ENCODE measurements at places on chromosomes 12 and 14.

- no peak for DNase-seq
Observed at GRCh38 chr14:71538288-71538687, 393.9 kb upstream of the RGS6 start.

DNA sequence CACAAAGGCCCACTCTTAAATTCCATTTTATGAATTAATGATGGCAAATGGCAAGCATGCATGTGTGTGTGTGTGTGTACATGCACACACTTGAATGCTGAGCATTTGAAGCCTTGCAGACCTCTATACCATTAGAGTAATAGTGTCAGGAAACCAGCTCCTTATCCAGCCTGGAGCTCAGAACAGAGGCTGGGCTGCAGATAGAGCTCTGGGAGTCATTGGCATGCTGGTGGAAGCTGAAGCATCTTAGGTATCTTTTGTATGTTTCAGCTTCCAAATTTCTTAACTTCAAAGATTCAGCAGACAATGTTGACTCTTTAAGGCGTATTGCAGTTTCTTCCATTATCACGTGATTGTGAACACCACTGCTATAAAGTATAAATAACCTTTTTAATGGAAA is 192.9 kb upstream of the ARHGAP5 start:
- DNase-seq: no peak

DNA sequence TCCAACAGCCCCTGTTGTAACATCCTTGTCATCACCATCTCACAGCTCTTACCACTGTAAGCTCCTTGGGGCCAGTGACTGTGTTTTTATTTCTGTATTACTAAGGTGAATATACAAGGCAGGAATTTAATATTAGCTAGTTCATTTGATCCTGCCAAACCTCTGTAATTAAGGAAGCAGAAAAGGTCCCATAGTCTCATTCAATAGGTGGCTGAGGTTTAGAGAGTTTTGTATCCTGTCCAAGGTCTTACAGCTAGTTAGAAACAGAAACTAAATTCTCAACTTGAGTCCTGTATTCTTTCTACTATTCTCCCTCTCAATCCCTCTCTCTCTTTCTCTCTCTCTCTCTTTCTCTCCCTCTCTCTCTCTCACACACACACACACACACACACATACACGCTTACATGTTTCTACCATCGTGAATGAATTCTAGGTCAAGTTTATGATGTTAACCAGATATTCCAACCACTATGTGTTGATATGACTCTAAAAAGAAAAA is 543 bp upstream of the GLIPR1 start:
- peak; percentile 20 for DNase-seq

GRCh38 chr14:21703357-21704326 is 30.0 kb upstream of the OR4E1 start:
- DNase-seq: no peak

- no peak for DNase-seq
Observed at GRCh38 chr12:117347588-117347987, 13.8 kb downstream of the NOS1 start.

GRCh38 chr12:1174659-1175058 is 183.6 kb downstream of the ERC1 start:
- DNase-seq: no peak

DNA sequence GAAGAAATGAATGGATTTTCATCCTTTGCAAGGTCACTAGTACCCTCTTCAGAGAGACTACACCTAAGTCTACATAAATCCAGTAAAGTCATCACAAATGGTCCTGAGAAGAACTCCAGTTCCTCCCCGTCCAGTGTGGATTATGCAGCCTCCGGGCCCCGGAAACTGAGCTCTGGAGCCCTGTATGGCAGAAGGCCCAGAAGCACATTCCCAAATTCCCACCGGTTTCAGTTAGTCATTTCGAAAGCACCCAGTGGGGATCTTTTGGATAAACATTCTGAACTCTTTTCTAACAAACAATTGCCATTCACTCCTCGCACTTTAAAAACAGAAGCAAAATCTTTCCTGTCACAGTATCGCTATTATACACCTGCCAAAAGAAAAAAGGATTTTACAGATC is 40.8 kb downstream of the SPATA7 start:
- DNase-seq: peak; percentile 5

DNA sequence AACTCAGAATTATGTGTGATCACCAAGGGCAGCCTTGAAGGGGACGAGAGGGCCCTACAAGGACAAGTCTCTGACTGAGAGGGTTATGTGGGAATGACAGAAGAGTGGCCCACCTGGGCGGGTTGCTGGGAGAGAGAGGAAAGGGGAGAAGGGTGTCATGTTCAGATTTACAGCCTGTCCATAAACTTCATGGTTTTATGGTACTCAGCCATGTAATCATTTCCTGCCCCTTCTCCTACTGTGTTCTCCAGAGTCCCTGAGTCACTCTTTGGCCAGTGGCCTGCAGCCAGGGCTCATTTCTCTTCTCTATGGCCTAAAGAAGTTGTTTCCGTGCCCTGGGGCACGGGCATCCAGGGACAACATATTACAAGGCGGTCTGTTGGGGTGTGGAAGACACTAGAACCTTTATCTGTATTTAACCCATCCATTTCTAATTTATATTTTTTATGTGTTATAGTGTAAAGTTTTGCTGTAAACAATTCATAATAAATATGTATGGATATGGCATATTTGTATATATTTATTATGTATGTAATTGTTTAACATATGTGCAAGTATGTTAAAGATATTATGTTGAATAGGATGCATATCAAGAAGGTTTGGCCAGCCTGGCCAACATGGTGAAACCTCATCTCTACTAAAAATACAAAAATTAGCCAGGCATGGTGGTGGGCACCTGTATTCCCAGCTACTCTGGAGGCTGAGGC is 26.9 kb downstream of the DDX47 start:
- no peak for DNase-seq

GRCh38 chr14:87034680-87035079 is 958.3 kb downstream of the GALC start:
- DNase-seq: no peak

GRCh38 chr14:99012703-99013102 is 259.3 kb downstream of the BCL11B start:
- DNase-seq: no peak

DNA sequence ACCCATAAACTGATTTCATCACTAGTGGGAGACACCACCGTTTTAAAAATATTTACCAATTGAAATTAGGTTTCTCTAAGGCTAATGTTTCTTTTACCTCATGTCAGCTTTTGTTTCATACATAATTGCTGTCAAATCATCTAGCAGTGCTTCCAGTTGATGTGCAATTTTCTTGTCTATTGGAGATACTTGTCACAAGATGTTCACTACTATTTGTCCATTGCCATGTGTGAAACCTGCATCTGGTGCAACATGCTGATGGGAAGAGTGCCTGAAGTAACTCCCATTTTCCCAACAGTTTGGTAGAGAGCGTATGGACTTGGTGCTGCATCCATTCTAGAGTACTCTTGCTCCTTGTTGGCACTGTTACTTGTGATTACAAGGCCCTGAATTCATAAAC is 9.7 kb downstream of the XPOT start:
- DNase-seq: no peak

- DNase-seq: no peak
Observed at GRCh38 chr14:94127330-94127729, 2.1 kb downstream of the IFI27L2 start.

- DNase-seq: no peak
Observed at GRCh38 chr14:90616881-90617280, 199.3 kb downstream of the TTC7B start.

DNA sequence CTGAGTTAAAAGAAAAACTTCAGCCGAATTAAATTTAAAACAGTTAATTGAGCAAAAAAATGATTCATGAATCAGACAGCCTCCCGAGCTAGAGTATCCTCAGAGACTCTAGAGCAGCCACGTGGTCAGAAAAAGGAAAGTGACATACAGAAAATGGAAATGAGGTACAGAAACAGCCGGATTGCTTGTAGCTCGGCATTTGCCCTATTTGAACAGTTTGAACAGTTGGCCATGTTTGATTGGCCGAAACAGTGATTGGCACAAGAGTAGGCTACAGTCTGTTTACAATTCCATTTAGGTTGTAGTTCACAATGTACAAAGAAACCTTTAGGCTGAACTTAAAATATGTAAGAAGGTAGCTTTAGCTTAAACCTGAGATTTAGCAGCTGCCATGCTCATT is 12.9 kb upstream of the OXA1L start:
- DNase-seq: no peak

GRCh38 chr14:61560323-61560722 is 135.0 kb upstream of the HIF1A start:
- DNase-seq: no peak

GRCh38 chr12:26496170-26496569 is 300.8 kb downstream of the SSPN start:
- no peak for DNase-seq

DNA sequence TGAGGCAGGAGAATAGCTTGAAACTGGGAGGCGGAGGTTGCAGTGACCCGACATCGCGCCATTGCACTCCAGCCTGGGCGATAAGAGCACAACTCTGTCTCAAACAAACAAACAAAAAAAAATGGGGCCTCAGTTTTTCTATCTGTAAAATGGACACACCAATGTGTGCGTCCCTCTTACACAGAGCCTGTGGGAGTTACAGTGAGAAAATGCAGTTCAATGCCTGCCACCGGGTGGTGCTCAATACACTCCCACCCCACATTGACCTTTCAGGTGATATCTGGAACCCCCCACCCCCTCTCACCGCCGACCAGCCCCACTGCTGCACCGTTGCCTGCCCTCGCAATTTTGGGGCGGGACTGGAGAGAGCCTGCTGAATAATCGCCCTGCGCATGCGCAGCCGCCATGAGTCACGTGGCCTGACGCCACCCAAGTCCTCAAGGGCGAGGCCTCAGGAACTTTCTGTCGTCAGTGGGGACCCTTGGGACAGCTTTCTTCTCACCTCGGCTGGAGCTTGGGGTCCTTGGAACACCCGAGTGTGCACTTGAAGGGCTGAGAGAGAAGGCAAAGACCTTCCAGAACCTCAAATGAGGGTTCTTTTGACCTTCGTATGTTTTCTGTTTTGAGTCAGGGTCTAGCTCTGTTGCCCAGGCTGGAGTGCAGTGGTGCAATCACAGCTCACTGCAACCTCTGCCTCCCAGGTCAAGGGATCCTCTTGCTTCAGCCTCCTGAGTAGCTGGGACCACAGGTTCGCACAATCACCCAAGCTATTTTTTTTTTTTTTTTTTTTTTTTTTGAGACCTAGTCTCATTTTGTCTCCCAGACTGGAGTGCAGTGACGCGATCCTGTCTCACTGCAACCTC is 14.6 kb upstream of the CABP1 start:
- DNase-seq: no peak

- no peak for DNase-seq
Observed at GRCh38 chr12:121637231-121637914, 11.0 kb downstream of the ORAI1 start.

DNA sequence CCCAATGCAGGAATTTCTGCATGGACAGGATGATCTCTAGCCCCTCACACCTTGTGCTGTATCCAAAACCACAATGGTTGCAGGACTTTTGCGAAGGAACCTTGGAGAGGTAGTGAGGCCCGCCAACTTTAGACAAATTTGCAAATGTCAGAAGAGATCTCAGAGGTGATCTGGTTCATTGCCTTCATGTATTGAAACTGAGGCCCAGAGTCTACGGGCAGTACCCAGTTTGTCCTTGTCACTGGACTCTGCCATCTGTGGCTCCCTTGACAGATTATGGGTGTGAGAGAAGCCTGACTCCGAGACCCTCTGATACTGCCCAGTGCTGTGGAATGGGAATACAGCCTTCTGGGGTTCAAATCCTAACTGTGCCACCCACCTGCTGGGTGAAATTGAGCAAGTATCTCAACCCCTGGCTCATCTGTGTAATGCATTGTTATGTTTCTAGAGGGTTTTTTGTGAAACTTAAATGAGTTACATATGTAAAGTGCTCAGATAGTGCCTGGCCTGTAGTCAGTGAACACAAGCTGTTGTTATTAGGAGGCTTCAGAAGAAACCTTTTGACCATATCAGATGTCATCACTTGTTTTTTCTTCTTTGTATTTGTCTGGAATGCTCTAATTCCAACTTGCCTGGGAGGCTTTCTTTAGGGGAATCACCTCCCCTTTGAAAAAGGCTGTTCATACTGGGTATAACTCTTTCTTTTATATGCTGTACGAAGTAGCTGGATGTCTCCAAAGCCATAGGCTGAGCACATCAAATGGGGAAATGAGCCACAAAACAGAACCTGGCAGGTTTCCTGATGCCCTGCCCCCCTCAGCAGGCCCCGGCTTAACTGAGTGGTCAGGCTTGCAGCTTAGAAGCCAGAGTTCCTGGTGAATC is 71.4 kb upstream of the SRSF5 start:
- no peak for DNase-seq

- DNase-seq: no peak
Observed at GRCh38 chr12:52045794-52046199, 5.4 kb upstream of the NR4A1 start.

DNA sequence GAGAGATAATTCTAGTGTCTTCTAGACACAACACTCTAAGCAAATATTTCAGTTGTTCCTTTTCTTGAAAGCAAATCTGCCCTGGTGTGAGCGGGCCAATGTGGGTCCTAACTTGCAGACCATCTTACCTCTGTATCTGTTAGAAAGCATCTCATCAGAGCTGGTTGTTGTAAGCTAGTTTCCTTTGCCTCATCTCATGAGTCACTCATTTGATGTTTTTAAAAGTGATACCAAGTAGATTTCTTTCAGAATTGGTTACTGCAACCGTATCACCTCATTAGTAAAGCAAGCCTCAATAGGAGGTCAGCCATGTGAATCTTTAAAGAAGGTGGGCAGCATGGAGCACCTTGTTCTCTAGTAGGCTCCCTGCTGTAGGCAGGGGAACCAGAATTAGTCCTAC is 78.6 kb downstream of the DAAM1 start:
- DNase-seq: no peak

GRCh38 chr12:99454539-99455172 is 192.9 kb upstream of the GARIN6 start:
- no peak for DNase-seq

GRCh38 chr12:47033789-47034555 is 45.4 kb upstream of the PCED1B start:
- no peak for DNase-seq

- DNase-seq: peak; percentile 42
Observed at GRCh38 chr12:55847033-55847432, 4.3 kb upstream of the MMP19 start.

DNA sequence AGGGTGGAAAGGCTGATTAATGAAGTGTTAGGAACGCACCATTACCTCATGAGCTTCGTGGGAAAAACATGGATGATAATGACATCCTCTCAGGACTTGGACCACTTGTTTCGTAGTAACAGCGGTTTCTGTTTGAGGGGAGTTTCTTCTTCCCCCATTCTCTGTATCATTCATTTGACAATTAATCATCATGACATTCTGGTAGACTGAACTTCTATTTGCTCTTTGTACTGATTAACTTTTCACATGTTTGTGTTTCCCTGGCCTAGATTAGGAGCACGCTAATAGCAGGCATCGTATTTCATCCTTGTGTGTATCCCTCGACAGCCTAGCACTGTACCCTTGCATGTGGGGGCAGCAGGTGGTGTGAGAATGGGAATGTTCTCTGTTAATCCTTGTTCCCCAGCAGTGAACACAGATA is 8.0 kb downstream of the LRRC74A start:
- DNase-seq: no peak
